Esophagus mucosa (tissue), 1 donor: ENCODE measurements at places on chromosomes 11 and 22. TPM values are rescaled to one million over a fixed set of nuclear protein-coding genes. Genes with fewer than 3 reads are reported as not detected.

DNA sequence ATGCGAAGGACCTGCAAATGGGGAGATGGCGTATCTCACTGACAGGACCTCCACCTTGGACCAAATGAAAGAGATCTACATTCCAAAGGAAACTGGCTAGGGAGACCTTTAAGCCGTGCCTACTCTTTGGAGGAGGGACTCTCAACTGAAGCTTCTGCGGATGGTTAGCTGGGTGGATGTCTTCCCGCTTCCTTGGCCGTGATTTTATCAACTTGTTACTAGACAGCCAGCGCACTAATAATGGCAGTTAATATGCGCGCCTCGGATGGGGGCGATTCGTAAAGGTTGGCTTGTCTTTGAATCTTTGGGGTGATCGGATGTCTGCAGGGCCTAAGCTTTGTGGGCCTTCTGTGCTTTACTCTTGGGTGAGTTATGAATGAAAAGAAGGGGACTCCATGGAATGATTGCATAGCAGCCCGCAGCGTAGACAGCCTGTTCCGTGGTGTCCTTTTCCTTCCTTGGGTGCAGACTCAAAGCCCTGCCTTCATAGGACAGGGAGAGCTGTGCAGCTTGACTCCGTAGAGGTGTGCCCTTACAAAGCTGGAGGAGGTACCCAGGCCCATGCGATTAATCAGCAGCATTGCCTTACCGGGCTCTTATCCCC lies 1.5 kb downstream of the ZNRF3 start:
- ATAC-seq, result no peak

DNA sequence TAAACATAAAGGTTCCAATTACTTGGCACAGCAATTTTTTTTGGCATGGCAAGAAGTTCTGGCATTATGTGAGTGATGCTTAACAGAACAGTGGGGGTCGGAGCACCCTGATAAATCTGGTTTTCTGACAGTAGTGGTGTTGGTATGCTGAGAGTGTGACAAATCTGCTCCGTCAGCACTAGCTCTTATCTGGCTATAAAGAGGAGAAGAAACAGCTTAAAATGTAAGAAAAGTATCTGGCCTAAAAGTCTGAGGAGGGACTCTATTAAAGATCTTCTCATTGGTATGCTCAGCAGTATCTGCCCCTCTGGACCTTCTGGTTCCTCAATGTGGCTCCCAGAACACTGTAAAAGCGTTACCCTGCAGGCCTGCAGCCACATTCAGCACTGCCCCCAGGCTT lies 137.4 kb downstream of the PLEKHA7 start:
- ATAC-seq, result no peak

- ATAC-seq, result peak; percentile 15
Measured at GRCh38 chr11:64924910-64925284, 408 bp downstream of the PPP2R5B start.

DNA sequence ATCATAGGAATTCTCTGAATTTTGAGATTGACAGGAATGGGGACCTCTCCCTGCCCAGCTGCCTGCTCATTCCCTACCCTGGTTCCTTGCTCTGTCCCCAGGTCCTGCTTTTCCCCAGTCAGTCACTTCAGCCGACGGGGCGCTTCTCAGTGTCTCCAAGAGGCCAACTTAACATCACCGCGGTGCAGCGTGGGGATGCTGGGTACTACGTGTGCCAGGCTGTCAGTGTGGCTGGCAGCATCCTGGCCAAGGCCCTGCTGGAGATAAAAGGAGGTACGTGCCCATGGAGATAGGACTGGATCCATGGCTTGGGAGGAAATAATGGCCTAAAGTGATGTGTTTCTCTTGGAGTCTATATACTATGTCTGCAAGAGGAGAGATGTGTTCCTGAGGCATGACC lies 7.0 kb downstream of the ROBO3 start:
- ATAC-seq, result no peak

GRCh38 chr22:39179401-39179827 lies 26.9 kb upstream of the CBX7 start:
- no peak for ATAC-seq

GRCh38 chr11:126127284-126127845 lies 64.7 kb upstream of the CDON start:
- no peak for ATAC-seq

SERHL2 gene
- 2.8 TPM for total RNA-seq

MYH9 gene
- total RNA-seq, result 487 TPM

MUC6 gene
- total RNA-seq, result not detected
